Activated naive CD4-positive, alpha-beta T cell treated with anti-CD3 and anti-CD28 coated beads, Interleukin-2, amount 10 ng/mL, durations not matched to agents 7 days and 5 days (primary cell): ENCODE measurements at places on chromosomes 6 and 20.

DNA sequence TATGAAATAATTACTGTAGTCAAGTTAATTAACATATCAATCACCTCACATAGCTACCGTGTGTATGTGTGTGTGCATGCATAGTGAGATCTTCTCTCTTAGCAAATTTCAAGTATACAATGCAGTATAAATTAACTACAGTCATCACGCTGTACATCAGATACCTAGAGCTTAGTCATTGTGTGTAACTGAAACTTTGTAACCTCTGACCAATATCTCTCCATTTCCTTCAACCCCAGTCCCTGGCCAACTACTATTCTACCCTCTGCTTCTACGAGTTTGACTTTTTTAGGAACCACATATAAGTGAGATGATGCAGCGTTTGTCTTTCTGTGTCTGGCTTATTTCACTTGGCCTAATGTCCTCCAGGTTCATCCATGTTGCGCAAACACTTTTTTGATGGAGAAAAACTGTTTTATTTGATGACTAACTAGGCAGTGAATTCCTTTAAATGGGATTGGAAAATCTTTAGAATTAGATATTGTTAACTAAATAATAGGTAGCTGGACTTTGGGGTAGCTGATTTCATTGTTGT is 459.5 kb downstream of the DHX35 start:
- no peak for DNase-seq

DNA sequence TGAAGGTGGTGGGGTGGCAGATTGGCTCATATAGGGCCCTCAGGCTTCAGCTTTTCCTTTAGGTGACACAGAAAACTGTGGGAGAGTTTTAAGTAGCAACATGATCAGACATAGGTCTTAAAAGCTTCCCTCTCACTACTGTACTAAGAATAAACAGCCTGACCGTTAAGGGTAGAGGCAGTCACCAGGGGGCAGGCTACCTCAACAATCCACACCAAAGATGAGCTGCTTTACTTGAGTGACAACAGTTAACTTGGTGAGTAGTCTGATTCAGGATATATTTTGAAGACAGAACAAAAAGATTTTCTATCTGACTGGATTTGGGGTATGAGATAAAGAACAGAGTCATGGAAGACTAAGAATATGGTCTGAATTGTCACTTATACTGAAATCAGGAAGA is 193.1 kb upstream of the SHLD1 start:
- DNase-seq: peak; percentile 75

- DNase-seq: no peak
Measured at GRCh38 chr6:101266063-101266462, 127.4 kb upstream of the GRIK2 start.

- DNase-seq: no peak
Measured at GRCh38 chr6:30570740-30571074, 535 bp upstream of the ABCF1 start.

DNA sequence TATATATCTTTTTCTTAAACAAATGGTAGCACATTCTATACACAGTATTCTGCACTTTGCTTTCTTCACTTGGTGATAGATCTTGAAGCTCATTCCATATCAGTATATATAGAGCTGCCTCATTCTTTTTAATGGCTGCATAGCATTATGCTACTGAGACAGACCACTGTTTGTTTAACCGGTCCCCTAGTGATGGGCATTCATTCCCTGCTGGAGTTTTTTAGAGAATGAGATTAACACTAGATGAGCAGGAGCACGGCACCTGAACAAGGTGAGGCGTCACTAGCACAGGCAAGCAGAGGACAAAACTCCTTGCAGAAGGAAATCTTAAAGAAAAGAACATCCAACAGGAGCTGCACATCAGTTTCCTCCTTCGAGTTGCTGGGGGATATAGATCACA is 69.6 kb downstream of the GNAS-AS1 start:
- DNase-seq: no peak

DNA sequence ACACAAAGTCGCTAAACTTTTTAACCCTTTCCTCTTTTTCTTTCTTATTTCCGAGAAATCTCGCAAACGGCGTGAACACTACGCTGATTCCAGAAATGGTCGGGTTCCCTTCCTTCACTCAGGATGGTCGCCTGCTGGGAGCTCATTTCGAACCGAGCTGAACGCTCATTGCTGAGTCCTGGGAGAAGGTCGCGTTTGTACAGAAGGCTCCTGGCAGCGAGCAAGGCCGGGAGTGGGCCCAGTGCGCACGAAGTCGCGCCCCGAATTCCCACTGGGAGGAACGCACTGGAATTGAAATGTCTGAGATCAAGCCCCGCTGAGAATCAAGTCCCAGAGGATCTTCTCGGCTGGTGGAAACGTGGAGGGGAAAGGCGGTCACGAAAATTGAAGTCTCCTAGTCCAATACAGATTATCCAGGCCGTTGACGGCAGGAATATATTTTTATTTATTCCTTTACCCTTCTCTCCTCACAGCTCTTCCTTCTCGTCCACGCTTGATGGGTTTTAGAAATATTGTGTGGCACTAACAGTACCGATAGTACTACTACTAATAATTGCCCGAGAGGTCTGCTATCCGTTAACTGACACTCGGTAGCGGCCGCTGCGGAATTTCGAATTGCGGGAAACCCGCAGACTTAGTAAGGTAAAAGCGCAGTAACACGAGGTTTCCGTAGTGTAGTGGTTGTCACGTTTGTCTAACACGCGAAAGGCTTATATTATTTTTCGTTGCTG is 207.2 kb upstream of the ZNF184 start:
- DNase-seq: no peak

- no peak for DNase-seq
Measured at GRCh38 chr20:9141070-9141469, 72.2 kb downstream of the PLCB4 start.

- no peak for DNase-seq
Measured at GRCh38 chr6:138370631-138371451, 6.9 kb upstream of the SMIM28 start.

DNA sequence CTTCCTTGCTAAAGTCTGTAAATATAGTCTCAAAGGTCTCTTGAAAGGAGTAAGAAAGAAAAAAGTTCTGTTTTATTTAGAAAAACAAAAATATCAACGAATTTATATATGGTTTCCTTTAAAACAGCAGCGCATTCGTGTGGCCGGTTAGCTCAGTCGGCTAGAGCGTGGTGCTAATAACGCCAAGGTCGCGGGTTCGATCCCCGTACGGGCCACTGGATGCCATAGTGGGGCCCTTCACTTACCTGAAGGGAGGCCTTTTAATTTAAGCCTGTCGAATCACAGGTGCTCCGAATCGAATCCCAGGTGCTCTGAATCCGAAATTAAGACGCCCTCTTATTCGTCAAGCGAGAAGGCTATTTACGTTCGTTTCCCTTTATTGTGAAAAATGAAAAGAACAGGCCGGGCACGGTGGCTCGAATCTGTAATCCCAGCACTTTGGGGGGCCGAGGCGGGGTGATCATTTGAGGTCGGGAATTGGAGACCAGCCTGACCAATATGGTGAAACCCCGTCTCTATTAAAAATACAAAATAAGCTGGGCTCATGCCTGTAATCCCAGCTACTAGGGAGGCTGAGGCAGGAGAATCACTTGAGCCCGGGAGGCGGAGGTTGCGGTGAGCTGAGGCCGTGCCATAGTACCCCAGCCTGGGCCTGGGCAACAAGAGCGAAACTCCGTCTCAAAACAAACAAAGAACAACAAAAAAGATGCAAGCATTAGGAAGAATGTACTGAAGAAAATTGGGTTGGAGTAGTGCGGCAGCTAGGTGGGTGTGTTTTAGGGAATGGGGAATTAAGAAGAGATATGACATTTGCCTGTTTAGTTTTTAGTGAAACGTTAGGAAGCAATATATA is 195.8 kb upstream of the ZNF184 start:
- peak; percentile 39 for DNase-seq

DNA sequence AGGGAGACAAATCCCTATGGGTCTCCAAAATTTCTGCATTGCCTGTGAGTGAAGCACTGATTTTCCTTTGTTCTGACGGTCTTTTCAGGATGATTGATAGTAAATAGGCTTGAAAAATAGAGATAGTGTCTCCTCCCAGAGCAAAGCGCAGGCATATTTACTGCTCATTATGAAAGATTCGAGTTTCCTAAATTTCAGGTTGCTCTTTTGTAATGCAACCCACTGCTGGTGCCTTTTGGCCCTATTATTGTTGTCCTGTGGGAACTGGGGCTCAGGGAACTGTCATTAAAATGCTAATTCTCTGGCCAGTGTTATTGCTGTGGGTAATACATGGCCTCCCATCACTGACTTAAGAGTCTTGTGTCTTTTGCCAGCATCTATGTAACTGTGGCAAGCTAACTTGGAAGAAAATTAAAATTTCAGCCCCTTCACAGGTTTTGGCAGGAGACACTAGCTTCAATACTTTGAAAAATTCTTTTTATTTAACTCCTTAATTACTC is 754.1 kb upstream of the MAP3K7 start:
- DNase-seq: no peak

- DNase-seq: no peak
Measured at GRCh38 chr20:32006841-32007786, 3.1 kb upstream of the CCM2L start.

- peak; percentile 88 for DNase-seq
Measured at GRCh38 chr6:25027221-25027916, 91.6 kb upstream of the RIPOR2 start.

DNA sequence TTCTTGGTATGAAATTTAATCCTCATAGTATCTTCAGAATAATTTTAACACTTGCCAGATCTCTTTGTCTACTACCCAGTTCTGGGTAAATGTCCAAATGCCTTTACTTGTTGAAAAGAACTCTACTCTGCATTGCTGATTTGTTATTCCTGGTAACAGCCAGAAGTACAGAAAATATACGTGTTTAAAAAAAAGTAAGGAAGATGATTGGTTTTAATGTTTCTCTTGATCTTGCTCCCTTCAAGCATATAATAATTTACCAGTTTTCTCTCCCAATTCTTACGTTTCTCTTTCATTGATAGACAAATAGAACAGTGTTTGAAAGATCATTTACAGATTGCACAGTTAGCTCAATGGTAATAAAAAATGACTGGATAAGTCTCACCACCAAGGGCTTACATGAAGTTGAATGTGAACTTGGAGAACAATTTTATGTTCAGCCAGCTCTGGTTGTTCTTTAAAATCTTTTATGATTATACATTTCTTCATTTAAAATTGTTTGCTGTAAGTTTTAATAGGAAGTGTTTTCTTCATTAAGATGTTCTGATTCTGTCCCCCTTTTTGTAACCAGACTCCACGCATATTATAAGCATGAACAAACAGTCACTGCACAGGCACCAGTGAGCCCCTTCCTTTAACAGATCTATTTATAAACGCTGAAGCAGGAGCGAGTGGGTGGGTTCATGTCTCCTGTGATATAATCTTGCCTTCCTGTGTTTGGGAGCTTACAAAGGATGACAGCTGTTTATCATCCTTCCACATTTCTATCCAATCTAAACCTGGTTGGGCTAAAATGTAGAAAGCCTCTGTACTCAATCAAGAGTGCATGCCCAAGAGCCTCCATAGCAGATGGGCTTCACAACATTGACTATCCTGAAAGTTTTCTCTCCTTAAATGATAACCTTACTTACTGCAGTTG is 299.5 kb downstream of the PRL start:
- DNase-seq: no peak

- no peak for DNase-seq
Measured at GRCh38 chr20:53646550-53646949, 52.9 kb upstream of the ZNF217 start.

DNA sequence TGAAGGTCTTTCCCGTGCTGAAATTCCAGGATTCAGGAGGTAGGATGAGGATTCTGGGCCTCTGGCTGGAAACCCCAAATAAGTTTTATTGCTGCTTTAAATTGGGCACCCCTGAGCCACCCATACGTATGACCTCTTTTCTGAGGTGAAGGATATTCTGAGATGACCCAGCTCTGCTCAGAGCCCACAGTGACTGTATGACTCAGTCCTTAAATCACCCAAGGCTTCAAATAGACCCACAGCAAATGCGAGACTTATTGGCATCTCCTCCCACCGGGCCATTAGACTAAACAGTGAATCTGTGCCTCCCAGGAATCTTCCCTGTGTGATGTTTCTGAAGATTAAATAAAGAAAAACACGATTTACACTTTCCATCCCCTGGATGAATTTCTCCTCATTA is 9.5 kb downstream of the SIRPG start:
- no peak for DNase-seq

DNA sequence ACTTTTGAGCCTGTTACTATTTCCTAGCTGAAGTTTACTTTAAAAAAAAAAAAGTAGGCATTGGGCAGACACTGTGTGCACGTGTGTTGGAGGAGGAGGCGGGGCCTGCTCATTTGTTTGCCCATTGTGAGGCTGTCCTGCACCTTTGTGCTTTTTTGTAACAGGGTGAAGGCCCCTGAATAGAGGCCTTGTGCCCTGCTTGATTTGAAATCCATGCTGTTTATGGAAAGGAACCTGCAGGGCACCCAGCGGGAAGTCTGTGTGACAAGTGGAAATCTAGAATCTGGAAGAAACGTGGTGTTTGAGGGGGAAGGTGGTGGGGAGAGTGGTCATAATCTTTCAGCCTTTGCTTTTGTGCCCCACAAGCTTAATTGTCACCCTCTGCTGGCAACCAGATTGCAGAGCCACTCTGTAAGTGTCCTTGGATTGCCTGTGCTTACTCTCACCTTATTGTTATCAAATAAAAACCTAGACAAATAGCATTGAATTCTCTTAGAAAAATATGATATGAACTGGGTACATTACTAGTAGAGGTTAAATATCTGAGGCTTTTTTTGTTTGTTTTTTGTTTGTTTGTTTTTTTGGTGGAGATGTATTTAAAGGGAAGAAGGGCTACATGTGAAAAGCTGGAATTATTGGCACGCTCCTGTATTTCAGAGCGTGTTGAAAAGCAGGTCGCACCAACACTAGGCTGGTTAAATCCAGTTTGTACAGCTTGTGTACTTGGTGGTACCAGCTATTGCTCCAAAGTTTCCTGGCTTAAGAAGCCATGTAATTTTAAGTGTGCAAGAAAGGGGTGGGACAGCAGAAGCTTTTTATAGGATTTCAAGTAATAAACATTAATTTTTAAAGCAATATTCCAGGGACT is 156.3 kb downstream of the ARID1B start:
- DNase-seq: no peak
